ENCODE measurements at places on chromosomes 5 and 9. TPM values are rescaled to one million over a fixed set of nuclear protein-coding genes. Genes with fewer than 3 reads are reported as not detected.

The OMD gene
- total RNA-seq, result not detected

The PIP5KL1 gene
- 22.5 TPM for total RNA-seq

The FABP6 gene
- total RNA-seq, result 5.7 TPM

The RAPGEF1 gene
- total RNA-seq, result 66.5 TPM

The DPYSL3 gene
- total RNA-seq, result 0.40 TPM

The FSTL4 gene
- total RNA-seq, result not detected

The OTP gene
- total RNA-seq, result not detected

The SMIM32 gene
- not detected for total RNA-seq

The TXNDC8 gene
- not detected for total RNA-seq

The TLX3 gene
- total RNA-seq, result not detected

The HMGCS1 gene
- total RNA-seq, result 152 TPM

The LRRC70 gene
- 1.1 TPM for total RNA-seq

The RUSC2 gene
- 10.1 TPM for total RNA-seq

The ECPAS gene
- total RNA-seq, result 79.3 TPM

The SPATA31D4 gene
- not detected for total RNA-seq

The ZBTB34 gene
- 8.2 TPM for total RNA-seq

The NEUROG1 gene
- not detected for total RNA-seq

The FAM153A gene
- not detected for total RNA-seq

The PKD2L2 gene
- 0.50 TPM for total RNA-seq

The GFI1B gene
- not detected for total RNA-seq

The NRG2 gene
- total RNA-seq, result not detected

The OR13C9 gene
- total RNA-seq, result not detected

The PCDHGA2 gene
- 0.13 TPM for total RNA-seq

The NSG2 gene
- total RNA-seq, result not detected

The ADAMTS6 gene
- 2.1 TPM for total RNA-seq

The IFNA2 gene
- total RNA-seq, result not detected

The HTR1A gene
- total RNA-seq, result not detected

The FAM221B gene
- not detected for total RNA-seq

The VPS13A gene
- 37.4 TPM for total RNA-seq

The DBH gene
- not detected for total RNA-seq

The CAAP1 gene
- total RNA-seq, result 12.1 TPM

The SEMA4D gene
- 58.3 TPM for total RNA-seq

The CCIN gene
- not detected for total RNA-seq

Data from PC-9 (cell line).